ENCODE measurements at places on chromosomes 5 and 9.

- no peak for DNase-seq
Measured at GRCh38 chr9:2022560-2022959, 7.4 kb downstream of the SMARCA2 start.

DNA sequence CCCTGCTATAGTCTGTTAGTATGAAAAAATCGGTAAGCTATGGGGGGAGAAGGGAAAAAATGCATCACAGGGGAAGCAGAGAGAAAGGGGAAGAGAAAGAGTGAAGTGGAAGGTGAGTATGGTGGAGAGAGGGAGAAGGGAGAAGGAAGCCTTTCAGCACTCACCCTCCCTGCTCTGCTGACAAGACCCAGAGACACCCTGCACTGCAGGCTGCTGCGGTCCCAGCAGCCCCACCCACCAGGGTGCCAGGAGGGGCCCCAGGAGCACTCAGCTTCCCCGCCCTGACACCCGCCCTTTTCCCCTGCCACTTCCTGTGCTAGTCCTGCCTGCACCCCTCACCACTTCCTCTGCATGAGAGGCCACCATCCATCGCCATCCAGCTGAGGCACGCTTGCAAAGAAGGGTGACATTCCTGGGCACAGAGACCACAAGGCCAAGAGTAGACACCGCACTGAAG, 12.7 kb downstream of the STK10 start:
- DNase-seq: peak; percentile 93

- no peak for DNase-seq
Measured at GRCh38 chr5:174688441-174689354, 35.7 kb upstream of the MSX2 start.

GRCh38 chr9:16828340-16829281, 41.9 kb downstream of the BNC2 start:
- no peak for DNase-seq

Measured in activated CD4-positive, alpha-beta T cell treated with anti-CD3 and anti-CD28 coated beads for 48 hours (primary cell).